ENCODE measurements at places on chromosomes 3 and 15.

GRCh38 chr3:140386357-140387100 is 291.3 kb upstream of the TRIM42 start:
- DNase-seq: no peak

- no peak for DNase-seq
Measured at GRCh38 chr3:189304465-189305351, 132.9 kb downstream of the TPRG1 start.

DNA sequence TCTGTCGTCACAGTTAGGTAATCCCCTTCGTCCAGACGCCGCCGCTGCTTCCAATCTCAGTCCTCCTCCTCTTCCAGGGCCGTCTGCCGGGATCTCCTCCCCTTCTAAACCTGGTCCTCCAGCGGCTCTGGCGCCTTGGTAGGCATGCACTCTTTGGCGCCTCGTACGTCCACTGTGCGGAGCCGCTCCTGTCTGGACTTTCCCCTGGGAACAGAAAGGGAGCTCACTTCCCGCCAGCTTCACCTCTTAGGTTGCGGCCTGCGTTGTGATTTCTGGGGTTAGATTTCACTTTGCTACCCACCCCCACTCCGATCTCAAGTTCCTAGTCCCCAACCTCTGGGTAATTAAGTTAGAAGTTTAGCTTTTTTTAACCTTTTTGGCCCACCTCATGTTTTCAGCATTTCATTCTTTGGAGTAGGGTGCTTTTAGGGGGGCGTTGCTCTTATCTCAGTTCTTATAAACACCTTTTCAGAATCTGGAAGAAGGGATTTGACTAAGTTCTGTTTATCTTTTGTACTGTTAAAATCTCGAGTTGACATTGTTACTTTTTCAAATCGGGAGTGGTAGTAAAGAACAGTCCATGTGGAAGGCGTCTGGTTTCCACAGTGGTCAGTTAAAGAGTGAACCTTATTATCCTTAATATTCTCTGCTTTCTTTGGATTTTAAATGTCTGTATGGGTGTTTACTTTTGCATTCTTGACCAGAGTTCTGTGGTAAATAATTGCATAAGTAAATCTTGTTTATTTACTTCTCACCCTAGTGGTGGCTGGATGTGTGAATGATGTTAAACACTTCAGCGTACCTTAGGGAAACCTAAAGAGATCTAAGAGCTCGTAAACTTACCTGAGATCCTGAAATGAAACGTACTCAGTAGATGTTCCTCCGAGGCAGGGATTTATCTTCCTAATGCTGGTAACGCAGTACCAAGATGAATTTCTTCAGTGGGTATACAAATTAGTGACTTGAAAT is 611 bp downstream of the CTDSPL2 start:
- DNase-seq: peak; percentile 59

DNA sequence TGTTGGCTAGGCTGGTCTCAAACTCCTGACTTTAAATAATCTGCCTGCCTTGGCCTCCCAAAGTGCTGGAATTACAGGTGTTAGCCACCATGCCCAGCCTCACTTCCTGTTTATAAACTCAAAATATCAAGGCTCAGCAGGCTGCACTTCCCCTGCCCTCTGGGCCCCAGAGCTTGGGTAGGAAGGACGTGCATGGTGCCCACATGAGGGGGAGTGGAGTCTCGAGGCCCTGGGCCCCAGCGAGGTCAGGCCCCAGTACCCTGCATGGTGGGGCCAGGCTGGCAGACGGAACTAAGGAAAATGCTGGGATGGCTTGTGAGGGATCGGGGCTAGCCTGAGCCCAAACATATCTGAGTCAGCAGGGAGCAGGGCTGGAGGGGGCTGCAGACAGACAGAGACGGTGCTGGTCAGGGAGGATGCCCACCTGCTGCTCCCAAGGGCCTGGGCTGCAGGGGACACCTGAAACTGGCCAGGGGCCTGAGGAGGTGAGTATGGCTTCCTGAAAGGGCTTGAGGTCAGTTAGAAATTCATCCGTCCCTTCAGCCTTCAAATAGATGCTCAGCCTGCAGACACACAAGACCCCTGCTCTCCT is 5.1 kb downstream of the SPTBN5 start:
- DNase-seq: no peak

DNA sequence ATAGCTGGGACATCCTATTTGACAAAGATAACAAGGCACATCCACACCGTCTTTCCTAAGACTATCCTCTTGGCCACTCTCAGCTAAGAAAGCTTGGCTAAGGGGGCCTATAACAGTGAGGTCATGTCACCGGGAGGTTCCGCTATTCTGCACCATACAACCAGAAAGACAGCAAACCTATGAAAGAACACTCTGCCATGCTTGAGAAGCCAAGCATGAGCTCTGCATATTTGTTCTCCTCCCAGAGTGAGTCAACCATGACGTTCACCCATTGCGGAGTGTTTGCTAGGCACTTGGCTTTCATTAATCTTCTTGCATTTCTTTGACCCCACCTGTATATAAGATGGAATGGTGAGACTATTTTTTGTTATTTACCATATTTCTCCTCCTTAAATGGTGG is 141.2 kb downstream of the GMNC start:
- DNase-seq: no peak
